ENCODE measurements at places on chromosomes 5 and 9. TPM values are rescaled to one million over a fixed set of nuclear protein-coding genes. Genes with fewer than 3 reads are reported as not detected.
A peak's percentile ranks its signal among the peaks of the same experiment; 100 is the strongest.

VCAN gene
- 132 TPM for total RNA-seq

LURAP1L gene
- 28.4 TPM for total RNA-seq

- peak; percentile 45 for DNase-seq
Observed at GRCh38 chr5:140317859-140318258, 15.0 kb upstream of the PFDN1 start.

TSSK1B gene
- not detected for total RNA-seq

DNA sequence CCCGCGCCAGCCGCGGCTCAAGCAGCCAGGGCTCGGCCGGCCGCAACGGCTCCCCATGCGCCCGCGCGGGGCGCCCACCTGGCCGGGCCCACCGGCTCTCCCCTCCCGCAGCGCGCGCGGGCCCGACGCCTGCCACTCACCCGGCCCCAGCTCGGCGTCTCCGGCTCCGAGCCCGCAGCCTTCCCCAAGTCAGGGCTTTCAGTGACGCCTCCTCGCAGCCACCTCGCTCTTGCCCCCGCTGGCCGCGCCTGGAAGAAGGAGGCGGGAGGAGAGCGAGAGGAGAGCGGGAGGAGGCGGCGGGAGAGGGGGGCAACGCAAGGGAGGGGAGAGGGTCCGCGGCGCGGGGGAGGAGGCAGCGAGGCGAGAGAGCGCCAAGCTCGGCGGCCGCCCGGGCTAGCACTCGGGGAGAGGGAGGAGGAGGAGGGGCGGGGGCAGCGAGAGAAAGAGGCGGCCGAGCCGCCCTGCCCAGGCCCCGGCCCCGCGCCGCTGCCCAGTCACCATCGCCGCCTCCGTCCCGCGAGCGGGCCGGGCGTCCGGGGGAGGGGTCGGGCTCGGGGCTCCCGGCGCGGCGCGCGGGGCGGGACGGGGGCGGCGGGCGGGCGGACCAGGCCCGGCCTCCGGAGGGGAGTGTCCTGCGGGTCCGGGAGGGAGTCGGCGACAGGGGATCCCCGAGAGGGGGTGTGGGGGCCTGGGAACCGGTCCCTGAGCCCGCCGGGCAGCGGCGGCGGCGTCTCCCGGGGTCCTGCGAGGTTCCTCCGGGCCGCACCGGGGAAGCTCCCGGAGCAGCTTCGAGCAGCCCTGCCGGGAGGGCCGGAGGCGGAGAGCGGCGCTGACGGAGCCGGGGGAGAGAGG, at the start of gene LHFPL2:
TSS of gene LHFPL2 (minus strand) at position 414 of the 852 bp plus-strand sequence. CDS start 138,559 bp downstream, outside the sequence.
- peak; percentile 84 for DNase-seq

- DNase-seq: no peak
Observed at GRCh38 chr9:94648185-94648584, 8.9 kb upstream of the FBP1 start.

GRCh38 chr5:180399401-180400215, 46.5 kb upstream of the GFPT2 start:
- DNase-seq: no peak

DNA sequence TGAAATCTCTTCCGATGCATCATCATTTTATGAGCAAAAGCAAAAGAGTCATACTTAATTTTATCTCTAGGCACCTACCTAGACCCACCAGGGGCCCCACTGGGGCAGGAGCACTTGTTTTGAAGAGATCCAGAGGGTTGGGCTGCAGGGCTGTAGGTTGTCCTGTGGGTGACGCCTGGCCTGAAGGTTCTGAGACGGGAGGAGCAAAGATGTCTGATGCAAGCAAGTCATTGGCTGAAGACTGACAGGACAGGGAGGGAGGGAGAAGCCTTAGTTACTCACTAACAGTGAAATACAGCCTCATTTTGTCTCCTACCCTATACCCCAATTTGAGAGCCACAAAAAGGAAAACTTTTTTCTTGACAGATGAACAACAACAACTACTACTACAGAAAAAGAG, 17.1 kb upstream of the C9 start:
- DNase-seq: no peak

DNA sequence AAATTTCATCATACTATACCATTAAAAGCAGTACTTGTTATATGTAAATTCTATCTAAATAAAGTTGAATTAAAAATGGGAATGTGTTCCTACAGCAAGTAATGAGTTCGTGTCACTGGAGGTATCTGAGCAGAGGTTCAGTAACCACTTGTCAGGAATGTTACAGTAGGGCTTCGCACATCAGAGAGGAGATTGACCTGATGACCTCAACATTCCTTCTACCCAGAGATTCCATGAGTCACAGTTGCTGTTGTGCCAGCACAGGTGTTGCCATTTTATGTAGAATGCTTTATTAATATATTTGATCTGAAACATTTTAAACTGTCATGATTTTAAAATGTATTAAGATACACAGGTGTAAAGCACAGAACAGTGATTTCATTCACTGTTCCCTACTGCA, 60.3 kb downstream of the STX17 start:
- peak; percentile 36 for DNase-seq

GRCh38 chr5:75395277-75395676, 58.3 kb downstream of the HMGCR start:
- DNase-seq: no peak

DNA sequence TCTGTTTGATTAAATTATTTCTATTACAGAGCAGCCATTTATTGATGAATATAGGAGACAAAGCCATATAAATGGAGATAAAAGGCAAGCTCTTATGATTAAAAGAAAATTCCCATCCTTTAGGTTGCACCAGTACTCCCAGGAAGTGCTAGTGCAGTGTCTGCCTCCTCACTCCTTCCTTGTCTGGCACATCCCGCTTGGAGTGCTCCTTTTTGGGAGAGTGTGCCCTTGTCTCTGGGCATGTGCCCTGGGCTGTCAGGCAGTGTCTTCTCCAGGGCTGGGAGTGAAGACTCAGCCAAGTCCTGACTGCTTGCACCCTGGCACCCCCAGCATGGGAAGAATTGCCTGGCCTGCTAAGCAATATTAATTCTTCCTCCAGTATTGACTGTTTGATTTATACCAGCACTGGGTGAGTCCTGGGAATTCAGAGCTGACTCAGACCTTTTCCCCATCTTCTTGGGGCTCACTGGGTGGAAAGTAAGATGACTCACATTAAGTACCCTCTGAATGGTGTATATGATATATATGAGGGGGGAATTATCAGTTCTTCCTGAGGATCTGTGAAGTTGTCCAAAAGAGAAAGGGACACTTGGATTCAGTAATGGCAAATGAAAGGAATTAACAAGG, 62.1 kb downstream of the ZSWIM6 start:
- no peak for DNase-seq

DNA sequence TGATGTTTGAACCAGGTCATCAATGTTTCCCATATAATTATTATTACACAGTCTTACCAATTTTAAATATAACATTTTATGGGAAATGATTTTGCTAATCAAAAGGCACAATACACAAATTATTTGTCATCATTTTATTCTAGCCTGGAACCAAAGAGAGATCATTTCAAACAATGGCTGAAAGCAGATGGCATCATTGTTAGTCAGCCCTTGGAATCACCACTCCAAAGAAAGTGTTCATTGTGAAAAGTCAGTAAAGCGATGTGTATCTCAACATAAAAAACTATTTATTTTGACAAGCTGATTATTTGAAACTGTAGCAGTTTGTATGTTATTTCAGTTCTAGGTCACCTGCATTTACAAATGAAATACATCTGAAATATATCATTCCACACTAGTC, 1068.7 kb downstream of the CDH12 start:
- DNase-seq: no peak

DNA sequence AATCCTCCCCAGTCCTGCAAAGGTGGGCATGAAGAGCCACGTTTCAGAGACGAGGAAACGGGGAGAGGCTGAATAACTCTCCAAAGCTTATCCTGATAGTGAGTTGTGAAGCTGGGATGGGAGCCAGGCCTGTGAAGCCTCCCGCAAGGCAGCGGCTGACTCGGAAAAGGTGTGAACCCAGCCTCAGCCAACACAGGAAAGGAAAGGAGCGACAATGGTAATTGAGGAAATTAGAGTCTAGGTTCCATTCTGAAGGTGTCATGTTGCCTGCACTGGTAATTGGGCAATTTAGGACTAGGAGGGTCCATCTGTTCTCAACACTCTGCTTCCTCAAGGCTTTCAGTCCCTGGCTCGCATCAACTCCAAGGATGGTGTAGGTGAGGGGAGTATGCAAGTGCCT, 83.4 kb downstream of the LIFR start:
- DNase-seq: no peak

DNA sequence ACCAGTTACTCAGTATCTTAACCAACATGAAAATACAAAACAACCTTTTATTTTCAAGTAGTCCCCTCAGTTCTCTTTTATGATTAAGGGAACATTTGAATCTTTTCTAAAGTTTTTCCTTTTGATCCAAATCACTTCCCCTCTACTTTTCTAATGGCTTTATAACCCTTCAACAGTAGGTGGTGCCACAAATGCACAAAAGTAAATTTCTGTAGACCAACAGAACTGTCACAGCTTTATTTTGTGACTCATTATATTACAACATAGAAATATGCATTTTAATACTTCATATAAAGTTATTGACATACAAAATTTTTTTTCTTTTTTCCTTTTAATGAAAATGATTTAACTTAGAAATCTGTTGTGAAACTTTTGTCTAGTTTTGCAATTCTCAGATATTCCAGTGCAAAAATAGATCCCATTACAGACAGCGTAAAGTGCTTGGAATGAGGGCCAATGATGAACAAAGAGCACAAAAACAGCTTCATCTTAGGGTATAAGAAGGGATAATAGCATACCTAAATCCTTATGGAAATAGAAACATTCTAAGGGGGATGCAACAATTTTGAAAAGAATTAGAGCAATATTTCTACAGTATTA, 17.0 kb downstream of the NIPSNAP3B start:
- no peak for DNase-seq

GRCh38 chr9:106443520-106443919, 419.4 kb upstream of the ZNF462 start:
- DNase-seq: no peak

ARHGEF39 gene
- 10.4 TPM for total RNA-seq

OR1L6 gene
- not detected for total RNA-seq

NEUROG1 gene
- total RNA-seq: not detected

GRCh38 chr5:66186108-66186507, 42.0 kb downstream of the SREK1 start:
- DNase-seq: no peak

DNA sequence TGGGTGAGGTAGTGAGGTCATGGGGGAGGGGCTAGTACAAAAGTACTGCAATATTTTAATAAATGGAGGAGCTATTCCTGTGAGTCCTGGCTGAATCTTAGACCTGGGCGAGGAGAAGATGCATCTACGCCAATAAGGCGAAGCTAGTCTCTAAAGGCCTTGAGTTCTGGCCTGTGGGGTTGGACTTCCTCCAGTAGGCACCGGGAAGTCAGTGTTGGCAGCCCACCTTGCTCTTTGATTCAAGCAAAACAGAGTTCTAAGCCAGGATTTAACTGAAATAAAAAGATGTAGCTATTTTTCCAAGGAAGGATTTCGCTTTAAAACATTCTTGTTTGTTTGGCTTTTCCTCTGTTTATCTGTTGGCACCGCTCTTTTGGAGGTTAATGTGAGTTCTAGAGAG, 244.6 kb downstream of the KIF4B start:
- DNase-seq: no peak

DNA sequence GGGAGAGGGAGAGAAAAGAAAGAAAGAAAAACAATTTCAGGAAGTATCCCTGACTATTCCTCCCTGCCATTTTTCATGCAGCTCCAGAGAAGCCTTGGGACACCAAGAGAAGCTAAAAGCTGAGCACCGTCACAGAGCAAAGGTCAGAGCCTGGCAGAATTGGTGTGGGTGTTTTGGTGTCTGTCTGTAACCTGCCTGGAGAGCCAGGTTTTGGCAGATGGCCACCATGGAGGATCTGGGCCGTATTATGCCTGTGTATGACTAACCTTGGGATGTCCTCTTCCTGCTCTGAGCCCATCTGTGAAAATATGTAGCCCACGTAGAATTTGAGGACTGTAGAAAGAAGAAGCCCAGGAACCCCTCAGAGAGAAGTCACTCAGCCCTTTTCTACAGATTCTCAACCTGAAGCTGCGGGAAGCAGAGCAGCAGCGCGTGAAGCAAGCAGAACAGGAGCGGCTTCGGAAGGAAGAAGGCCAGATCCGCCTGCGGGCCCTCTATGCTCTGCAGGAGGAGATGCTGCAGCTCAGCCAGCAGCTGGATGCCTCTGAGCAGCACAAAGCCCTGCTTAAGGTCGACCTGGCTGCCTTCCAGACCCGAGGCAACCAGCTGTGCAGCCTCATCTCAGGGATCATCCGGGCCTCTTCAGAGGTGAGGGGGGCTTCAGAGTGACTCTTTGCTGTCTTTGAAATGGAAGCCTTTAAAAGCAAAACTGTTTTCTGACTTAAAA, 18.8 kb downstream of the GLE1 start:
- no peak for DNase-seq

PRPF4 gene
- total RNA-seq: 56.1 TPM

DNA sequence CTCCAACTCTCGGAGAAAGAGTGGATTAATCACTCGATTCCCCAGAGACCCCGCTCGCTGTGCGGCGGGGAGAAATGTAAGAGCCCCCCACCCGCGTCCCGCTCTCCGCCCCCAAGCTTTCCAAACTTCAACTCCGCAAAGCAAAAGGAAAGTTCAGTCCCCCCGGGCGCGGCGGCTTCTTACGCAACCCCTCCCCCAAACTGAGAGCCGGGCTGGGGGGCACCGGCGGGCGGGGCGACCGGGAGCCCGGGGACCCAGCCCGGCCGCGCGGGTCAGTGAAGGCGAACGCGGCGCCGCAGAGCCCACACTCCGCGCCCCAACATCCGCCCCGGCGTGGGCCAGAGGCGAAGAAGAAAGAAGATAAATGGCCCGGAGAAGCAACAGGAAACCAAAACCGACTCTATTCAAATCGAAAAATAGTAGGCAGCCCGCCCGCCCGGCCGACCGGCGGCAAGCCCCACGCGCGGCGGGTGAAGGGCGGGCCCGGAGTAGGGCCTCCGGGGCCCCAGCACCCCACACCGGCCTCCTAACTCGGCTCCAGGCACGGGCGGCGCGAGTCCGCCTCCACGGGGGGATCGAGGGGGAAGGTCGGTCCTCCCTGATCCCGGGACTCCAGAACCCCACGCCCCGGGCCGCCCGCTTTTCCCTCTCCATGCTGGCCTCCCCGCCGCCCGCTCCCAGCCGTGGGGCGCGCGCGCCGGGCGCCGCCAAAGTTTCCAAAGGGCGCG, 720 bp downstream of the NOTCH1 start:
- DNase-seq: no peak

DNA sequence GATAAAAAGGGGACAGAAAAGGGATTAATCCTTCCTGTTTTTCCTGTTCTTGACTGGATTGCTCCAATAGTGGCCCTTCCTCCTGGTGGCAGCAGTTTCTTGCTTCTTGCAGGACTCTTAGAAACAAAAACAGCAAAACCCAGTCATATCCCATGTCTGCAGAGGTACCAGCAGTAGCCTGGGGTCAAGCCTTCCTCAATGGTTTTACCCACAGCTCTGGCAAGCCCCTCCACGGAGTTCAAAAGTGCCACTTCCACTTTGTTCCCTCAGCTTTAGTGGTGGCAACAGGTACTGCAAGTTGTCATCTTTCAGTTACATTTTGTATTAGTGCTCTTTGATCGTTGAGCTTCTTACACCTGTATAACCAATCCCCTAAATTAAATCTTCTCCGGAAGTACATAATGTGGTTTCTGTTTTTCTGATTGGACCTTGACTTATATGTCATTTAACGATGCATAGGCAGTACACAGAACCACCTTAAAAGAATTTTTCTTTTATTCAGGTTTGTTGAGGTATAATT, 8.7 kb upstream of the RANBP6 start:
- peak; percentile 23 for DNase-seq

- no peak for DNase-seq
Observed at GRCh38 chr9:129201289-129201688, 23.2 kb upstream of the IER5L start.

- no peak for DNase-seq
Observed at GRCh38 chr9:125356032-125356431, 94.4 kb downstream of the GAPVD1 start.
